ENCODE measurements at places on chromosomes 2 and 18.

DNA sequence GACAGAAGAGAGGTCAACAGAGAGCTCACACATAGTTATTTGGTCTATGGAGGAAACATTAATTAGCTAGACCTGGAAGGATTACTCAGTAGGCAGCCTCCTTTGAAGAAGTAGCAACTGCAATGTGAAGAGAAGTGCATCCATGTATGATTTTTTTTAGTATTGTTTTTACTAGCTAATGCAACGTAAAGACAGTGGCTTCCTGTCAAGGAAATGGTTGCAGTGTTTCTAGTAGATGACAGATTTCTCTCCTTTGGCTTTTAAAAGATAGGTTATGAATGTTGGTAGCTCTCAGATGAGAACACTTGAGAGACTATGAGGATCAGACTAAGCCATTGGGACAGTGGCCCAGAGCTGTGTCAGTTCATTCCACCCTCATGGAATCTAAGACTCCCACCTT is 175.8 kb downstream of the AGPS start:
- DNase-seq, result no peak

- DNase-seq, result no peak
Measured at GRCh38 chr18:8348051-8348720, 261.1 kb upstream of the RAB12 start.

- DNase-seq, result no peak
Measured at GRCh38 chr2:3446381-3446780, 66.9 kb downstream of the TRAPPC12 start.

- no peak for DNase-seq
Measured at GRCh38 chr2:1742681-1743395, 1.5 kb downstream of the PXDN start.

GRCh38 chr2:174969091-174969734 is 36.0 kb downstream of the CHN1 start:
- DNase-seq, result no peak

DNA sequence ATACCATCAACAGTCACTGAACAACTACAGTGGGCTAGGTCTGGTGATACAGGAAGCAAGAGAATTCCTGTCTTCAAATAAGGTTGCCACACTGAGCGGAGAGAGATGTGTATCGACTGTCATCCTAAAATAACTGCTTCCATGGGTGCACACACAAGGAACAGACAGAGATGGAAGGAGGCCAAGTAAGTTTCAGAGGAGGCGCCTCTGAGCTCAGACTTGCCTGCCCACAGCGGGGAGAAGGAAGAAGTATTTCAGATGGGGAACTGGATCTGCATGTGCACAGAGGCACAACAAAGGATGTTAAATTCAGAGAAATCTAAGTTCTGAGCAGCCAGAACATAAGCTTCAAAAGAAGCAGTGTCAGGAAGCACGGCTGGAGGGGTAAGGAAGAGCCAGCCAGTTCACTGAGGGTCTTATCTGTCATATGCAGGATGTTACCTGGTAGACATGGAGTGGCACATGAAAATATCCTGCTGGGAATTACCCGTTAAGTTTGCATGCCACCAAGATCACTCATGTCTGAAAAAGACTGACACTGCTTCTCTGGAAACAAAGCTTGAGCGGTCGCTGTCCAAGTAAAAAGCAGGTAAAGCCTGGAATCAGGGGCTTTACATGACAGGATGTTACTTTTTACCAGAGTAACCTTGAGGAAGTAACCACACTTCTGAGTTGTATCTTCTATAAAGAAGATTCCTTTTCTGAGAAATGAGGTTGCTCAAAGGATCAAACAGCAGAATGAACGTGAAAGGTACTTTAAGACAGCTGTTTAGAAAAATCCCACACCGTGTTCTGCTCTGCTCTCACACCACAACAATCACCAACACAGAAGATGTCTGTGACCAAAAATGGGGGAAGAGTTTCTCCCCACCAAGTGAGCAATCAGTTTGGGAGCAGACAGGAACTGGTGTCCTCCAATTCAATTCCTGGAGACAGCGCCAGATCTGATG is 260.2 kb downstream of the NBAS start:
- no peak for DNase-seq

GRCh38 chr2:232689152-232689910 is 7.8 kb upstream of the GIGYF2 start:
- DNase-seq, result no peak

DNA sequence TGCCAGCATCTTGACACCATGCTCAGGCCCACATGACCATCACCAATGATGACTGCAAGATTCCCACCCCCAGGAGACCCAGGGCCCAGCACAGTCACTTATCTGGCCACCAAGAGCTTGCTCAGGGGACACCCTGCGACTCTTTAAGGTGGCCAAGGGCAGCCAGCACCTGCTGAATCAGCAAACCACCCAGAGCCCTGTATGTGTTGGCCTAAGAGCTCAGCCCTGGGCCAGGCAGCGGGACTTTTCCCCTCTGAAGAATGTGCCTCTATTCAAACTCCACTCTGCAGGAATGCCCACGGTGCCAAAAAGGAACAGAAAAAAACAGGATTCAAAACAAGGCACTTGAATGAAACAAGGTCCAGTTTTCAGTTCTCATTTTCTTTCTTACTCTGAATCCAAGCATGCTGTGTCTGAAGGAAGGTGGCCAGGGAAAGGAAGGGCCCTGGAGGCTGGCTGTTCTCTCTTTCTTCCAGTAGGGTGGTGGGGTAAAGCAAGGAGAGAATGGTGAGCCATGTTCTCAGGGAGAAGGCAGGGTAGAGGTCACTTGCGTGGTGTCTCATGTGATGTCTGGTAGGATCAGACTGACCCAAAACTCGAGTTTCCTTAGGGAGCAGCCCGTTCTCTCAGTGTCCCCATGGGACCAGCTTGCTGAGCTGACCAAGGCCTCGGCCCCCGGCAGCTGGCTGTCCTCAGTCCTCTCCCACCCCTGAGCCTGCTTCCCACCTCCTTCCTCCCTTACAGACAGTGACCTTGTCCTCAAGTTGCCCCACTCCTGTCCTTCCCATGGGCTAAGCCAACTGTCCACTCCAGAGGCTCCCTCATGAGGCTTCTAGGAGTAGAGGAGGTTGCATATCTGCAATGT is 150.0 kb downstream of the RNF152 start:
- DNase-seq, result no peak

DNA sequence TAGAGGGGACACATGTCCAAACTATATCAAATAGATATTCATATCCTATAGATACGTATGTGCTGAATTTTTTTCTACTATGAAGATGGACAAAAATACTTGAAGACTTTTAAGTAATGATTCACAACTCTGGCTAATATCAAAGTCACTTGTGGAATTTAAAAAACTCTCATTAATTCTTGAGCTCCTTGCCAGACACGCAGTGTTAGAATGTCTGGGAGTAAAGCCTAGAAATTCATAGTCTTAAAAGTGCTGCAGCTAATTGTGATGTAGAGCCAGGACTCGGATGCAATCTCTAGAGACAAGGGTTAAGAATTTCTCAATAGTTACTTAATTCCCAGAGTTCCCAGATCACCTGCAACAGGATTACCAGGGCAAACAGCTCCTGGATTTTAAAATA is 107.4 kb downstream of the ARL6IP6 start:
- DNase-seq, result no peak

- DNase-seq, result no peak
Measured at GRCh38 chr2:202299712-202300111, 34.1 kb downstream of the NOP58 start.

DNA sequence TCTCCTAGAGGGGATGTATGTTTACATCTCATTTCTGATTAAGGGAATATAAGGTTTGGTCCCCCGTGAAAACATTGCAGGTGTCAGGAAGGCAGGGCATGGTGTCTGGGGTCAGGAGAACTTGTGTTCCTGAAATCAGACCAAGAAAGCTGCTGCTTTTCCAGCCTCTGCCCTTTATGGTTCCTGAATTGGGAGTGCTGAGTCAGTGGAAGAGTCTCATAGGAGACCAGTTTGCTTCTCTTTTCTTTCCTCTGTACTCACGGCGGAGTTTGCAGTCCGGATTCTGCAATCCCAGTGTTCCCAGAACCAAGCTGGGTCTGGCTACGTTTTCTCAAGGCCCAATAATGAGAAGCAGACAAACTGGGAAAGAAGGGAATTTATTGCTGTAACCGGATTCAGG is 5.1 kb upstream of the MARCO start:
- DNase-seq, result no peak

GRCh38 chr2:55838653-55839052 is 84.9 kb downstream of the EFEMP1 start:
- no peak for DNase-seq
